ENCODE measurements at places on chromosomes 2 and 18. TPM values are rescaled to one million over a fixed set of nuclear protein-coding genes. Genes with fewer than 3 reads are reported as not detected.

The RAB3GAP1 gene
- 64.6 TPM for total RNA-seq

The VIT gene
- 0.24 TPM for total RNA-seq

The ANKRD23 gene
- total RNA-seq, result 3.8 TPM

The CYP27A1 gene
- 49.2 TPM for total RNA-seq

The KLHL30 gene
- 0.19 TPM for total RNA-seq

The SH3RF3 gene
- total RNA-seq, result 3.4 TPM

The POTEJ gene
- 0.23 TPM for total RNA-seq

The SULT1C3 gene
- total RNA-seq, result not detected

The SLC4A5 gene
- 3.9 TPM for total RNA-seq

The SNTG2 gene
- 1.0 TPM for total RNA-seq

The FAP gene
- total RNA-seq, result 0.27 TPM

The ITPRIPL1 gene
- total RNA-seq, result 3.4 TPM

The GPR35 gene
- 0.41 TPM for total RNA-seq

The C1QL2 gene
- 0.21 TPM for total RNA-seq

The MPP4 gene
- 0.23 TPM for total RNA-seq

The HRH4 gene
- total RNA-seq, result not detected

The ANTXR1 gene
- total RNA-seq, result 7.6 TPM

The CCDC150 gene
- 1.7 TPM for total RNA-seq

The SFT2D3 gene
- 0.36 TPM for total RNA-seq
